ENCODE measurements at places on chromosomes 5 and 9.
A peak's percentile ranks its signal among the peaks of the same experiment; 100 is the strongest.

GRCh38 chr9:112783551-112783954 lies 33.0 kb downstream of the SNX30 start:
- no peak for DNase-seq

DNA sequence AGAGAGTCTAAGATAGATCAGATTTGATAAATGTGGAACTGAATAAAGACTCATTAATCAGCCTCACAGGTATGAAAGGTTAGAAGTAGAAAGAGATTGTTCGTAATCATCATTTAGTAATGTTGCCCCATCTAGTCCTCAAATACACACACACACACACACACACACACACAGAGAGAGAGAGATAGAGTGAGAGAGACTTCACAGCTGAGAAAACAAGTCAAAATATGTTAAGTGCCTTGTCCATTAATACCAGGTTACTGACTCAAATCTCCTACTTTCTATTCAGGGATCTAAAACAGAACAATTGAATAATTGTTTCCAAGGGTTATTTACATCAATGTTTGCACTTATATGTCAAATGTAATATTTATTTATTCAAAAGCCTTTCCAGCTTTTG lies 284.6 kb downstream of the MRPS30 start:
- no peak for DNase-seq

DNA sequence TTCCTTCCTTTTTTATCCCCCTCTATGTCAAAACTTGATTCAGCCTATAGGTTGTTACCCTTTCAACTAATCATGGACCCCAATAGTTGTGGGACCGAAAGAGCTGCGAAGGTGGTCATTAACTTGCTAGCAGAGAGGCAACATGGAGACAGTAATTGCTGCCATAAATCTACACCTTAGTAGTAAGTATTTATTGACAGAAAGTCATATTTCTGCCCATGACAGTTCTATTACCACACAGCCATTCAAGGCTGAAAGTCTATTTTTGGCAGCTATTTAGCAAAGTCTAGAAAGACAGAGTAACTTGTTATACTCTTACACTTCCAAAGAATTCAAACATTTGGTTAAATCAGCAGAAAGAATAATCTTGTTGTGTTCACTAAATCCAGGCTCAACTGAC lies 236.2 kb downstream of the PRELID2 start:
- DNase-seq = no peak

DNA sequence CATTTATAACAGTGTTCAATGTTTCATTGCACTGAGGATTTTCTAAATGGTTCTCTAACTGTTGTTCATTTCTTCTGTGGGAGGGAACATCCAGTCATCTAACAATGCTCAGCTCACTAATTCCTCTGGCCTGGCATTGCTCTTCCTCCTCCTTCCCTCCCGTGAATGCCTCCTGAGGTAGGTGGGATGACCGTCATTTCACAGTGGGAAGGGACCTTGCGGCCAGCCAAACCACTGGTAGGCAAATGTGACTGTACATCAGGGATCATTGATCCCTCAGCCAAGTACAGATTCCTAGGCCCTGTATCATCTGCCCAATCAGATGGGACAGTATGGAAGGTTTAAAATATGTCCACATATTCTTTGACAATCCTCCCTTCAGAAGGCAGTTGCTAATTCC lies 23.7 kb upstream of the VDAC1 start:
- DNase-seq = no peak

DNA sequence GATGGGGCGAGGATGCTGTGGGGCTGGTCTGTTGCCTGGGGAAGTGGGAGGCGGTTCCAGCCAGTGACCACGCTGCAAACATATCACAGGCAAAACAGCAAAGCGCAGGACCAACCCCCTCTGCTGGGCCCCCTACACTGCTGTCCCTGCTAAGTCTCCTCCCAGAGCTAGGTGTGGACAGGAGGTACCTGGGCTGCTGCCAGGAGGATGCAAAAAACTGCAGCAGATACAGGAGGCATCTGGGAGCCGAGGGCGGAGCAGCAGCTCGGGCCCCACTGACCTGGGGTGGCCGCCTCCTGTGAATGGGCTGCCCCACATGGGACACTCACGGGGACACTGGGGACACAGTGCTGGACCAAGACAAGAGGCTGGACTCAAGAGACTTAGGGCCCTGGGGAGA lies 48.0 kb upstream of the PHYKPL start:
- DNase-seq = no peak

GRCh38 chr5:133534566-133534965 lies 77.8 kb downstream of the FSTL4 start:
- DNase-seq = no peak

DNA sequence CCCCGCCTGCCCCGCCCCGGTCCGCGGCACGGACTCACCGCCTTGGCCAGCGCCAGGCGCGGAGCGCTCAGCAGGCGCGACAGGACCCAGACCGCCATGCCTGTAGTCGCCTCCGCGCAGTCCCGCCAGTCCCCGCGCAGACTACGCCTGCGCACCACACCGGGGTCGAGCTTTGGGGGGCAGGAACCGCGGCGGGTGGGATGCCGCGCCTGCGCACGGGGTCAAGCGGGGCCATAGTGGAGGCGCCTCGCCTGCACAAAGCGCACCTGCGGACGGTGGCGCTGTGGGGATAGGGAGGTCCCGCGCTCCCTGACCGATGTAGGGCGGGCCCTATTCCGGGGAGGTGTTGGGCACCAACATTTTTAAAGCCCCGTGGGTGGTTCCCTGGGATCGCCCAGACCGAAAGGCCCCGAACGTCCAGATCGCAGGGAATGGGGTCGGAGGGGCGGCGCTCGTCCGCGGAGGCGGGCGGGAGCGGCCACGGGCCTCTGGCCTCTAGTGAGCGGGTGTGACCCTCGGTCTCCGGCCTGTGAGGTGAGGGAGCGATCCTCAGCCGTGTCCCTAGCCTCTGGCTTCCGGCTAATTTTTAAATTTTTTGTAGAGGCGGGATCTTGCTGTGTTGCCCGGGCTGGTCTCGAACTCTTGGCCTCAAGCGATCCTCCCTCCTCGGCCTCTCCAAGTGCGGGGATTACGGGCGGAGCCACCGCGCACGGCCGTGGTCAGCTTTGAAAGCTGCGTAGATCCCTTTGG lies 70.8 kb upstream of the LPCAT1 start:
- DNase-seq = peak; percentile 45

GRCh38 chr5:141182248-141182647 lies at the start of gene PCDHB16:
Gene PCDHB16 (plus strand): TSS chr5:141182387. CDS start chr5:141182560, 173 bp downstream.
- DNase-seq = no peak

GRCh38 chr9:36818965-36819870 lies 214.8 kb downstream of the PAX5 start:
- no peak for DNase-seq

GRCh38 chr9:125758986-125759763 lies 12.0 kb downstream of the PBX3 start:
- DNase-seq = no peak

DNA sequence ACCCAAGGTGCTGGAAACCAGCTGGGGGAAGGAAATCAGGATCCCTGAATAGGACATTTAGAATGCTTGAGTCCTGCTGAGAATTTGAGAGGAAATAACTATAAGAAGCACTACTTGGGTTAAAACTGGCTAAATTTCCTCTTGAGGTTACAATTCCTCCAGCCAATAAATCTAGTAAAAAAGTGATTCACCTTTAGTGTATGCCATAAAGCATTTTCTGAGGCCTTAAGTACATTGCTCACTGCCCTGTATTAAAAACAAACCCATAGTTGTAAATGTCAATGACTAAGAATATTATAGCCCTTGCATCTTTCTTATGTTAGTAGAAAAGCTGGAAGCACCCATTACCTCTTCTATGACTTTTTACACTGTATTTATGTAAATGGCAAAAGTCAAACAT lies 634.7 kb upstream of the ARRDC3 start:
- no peak for DNase-seq

- no peak for DNase-seq
Observed at GRCh38 chr5:131682826-131683225, 47.8 kb upstream of the RAPGEF6 start.

GRCh38 chr9:13607481-13608441 lies 328.3 kb upstream of the MPDZ start:
- no peak for DNase-seq

DNA sequence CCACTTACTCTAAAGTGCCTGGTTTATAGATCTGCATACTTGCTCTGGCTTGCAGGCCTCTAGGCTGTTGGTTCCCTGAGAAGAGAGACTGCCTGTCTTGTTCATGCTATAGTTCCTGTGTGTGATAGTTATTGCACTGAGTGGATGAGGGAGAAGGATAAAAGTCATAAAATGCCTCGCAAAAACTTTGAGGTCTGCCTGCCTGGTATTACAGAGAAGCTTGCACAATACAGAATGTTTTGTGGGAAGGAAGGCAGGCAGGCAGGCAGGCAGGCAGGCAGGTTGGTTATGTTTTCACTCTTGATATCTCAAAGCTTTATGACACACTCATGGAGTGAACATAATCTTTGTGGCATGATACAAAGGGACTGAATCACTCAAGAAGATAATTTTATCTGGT lies 287.1 kb downstream of the SLIT3 start:
- no peak for DNase-seq

GRCh38 chr9:3903906-3904305 lies 378.1 kb upstream of the RFX3 start:
- DNase-seq = no peak

GRCh38 chr9:31388660-31389059 lies 995.8 kb upstream of the ACO1 start:
- no peak for DNase-seq

GRCh38 chr5:133130387-133131118 lies 78.7 kb downstream of the HSPA4 start:
- no peak for DNase-seq

DNA sequence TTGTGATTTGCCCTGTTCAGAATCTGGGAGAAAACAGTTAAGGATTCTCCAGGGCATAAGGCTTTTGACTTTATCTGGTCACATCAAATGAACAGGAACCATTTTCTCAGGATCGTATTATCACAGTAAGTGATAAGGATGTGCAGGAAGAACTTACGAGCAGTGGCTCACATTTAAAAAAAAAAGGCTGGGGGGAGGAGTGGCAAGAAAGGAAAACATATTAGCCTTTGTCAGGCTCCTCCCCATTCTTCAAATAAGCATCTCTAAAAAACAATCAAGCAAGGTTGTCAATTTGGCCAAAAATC lies 234.3 kb upstream of the TMEM161B start:
- no peak for DNase-seq

GRCh38 chr9:86303316-86303975 lies 21.1 kb upstream of the ISCA1 start:
- DNase-seq = peak; percentile 26

GRCh38 chr9:131585375-131585774 lies 40.1 kb downstream of the PRRT1B start:
- no peak for DNase-seq

- DNase-seq = no peak
Observed at GRCh38 chr5:91503321-91503720, 120.2 kb upstream of the ARRDC3 start.

- DNase-seq = no peak
Observed at GRCh38 chr9:278651-279050, 64.0 kb downstream of the DOCK8 start.

GRCh38 chr5:53303105-53303504 lies 177.3 kb upstream of the FST start:
- DNase-seq = no peak

- no peak for DNase-seq
Observed at GRCh38 chr9:76699971-76700370, 64.3 kb upstream of the PCA3 start.

- DNase-seq = no peak
Observed at GRCh38 chr5:1040571-1040970, 32.0 kb downstream of the NKD2 start.

- no peak for DNase-seq
Observed at GRCh38 chr5:81428446-81428845, 34.5 kb upstream of the ACOT12 start.

GRCh38 chr5:142827934-142828576 lies 57.9 kb downstream of the ARHGAP26 start:
- DNase-seq = no peak

GRCh38 chr5:16578474-16578883 lies 38.3 kb downstream of the RETREG1 start:
- no peak for DNase-seq

GRCh38 chr9:36086442-36086841 lies 49.7 kb downstream of the RECK start:
- no peak for DNase-seq

DNA sequence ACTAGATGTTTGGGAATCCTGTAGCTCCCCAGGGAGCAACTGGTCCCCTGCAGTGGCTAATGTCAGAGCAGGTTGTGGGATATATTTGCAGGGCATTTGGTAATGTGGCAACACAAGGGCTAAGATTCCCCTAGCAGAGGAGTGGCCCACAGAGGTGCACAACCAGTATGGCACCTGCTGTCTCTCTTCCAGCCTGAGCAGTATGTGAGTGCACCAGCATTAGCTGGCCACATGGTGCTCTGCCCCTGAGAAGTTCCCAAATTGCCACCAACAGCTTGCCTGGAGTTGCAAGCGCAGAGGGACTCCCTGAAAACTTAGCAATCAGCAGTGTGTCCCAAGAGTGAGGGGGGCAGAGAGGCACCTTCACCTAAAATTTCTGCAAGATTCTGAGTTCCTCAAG lies 53.2 kb upstream of the SNCAIP start:
- no peak for DNase-seq

DNA sequence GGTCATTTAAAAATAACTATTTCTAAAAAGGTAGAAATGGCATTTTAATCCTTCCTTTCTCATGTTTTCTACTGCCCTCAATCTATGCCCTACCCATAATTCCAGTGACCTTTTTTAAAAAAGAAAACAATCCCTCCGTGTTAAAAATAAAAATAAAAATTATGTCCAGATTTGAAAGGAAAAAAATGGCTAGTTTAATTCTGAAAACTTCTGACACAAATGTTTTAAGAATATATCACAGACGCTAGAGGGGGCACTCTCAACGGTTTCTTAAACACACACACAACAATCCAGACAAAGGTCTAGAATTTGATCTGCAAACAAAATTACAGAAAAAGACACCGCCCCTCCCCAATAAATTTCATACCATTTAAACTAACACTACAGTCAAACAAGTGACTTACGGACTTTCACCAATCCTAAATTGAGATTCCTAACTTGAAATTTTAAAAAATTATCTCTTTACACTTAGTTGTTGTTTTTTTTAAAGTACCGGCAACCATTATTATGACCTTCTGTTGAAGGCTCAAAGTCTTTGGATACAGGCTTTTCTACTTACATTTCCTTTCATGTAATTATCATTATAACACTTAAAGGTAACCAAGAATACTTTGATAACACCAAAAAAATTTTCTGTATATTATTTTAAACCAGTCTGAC lies 38.2 kb downstream of the CLINT1 start:
- DNase-seq = no peak

DNA sequence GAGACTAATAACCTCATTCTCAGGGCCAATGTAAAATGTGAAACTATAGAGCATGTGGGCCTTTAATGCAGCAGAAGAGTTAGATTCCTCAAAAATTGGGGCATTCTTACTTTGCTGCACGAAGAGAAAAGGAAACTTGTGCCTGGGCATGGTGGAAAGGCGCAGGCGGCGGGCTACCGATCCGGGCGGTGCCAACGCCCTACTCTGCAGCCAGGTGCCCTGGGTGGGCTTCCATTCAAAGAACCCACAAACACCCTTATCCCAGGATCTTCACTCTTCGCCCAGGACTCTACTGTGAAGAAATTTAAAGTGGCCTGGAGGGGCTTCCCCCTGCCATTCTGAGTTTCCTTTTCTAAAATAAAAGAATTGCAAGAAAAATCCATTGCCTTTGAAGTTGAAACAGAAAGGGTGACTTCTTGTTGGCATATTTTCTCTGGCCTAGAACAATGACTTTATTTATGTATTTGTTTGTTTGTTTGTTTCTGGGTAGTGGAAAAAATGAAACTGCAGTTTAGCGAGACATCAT lies 124.9 kb downstream of the TMEM161B start:
- DNase-seq = no peak

- no peak for DNase-seq
Observed at GRCh38 chr5:36152324-36153297, 700 bp downstream of the SKP2 start.

GRCh38 chr9:108816037-108816436 lies 39.7 kb downstream of the ACTL7B start:
- DNase-seq = no peak

Measured in stimulated activated CD8-positive, alpha-beta memory T cell treated with anti-CD3 and anti-CD28 coated beads, Interleukin-4, amount 100 ng/mL, for 4 hours (primary cell).